GM03348 (cell line): ENCODE measurements at places on chromosomes 12 and 14.

DNA sequence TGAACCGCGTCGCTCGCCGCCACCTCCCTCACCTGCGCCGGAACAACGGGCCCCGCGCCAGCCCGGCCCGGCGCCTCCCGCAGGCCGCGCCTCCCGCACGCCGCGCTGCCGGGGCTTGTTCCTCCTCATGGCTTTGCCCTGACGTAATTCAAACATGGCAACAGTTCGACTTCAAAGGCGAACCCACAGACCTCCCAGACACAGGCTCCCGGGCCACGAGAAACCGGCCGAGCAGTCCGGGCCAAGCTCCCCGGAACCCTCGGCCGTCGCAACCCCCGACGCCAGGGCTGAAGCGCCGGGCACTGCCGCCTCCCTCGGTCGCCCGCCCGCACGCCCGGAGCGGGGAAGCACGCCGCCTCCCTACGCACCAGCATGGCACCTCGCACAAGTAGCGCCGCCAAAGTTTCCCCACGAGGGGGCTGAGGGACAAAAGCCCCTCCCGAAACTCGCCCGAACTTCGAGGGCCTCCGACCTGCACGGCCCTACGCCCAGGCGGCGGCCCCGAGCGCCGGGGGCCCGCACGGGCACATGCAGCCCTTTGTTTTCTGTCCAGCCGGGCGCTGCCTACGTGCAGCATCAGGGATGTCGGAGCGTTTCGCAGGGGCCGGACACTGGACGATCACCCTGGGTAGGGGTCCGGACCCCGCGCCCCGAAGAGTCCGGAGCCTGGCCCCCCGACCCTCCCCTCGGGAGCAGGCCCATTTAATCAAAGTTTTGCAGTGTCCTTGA lies 1.7 kb downstream of the SINHCAF start:
- peak; percentile 83 for DNase-seq

DNA sequence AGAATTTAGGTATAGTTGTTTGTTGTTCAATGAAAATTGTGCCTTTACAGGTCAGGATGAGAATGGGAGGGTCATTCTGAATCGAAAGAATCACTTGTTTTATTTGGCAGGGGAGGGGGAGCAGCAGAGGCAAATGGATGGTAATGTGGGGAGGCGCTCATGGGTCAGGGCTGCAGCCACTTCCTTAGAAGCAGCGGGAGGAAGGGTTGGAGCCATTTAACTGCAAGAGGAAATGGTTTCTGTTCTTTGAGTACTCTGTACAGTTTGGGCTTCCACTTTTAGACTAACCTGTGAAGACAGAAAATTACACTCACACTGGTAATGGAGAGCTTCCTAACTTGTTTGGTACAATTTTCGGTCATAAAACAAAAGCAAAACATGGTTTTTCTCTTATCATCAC lies 57.2 kb downstream of the PIWIL1 start:
- DNase-seq: no peak

DNA sequence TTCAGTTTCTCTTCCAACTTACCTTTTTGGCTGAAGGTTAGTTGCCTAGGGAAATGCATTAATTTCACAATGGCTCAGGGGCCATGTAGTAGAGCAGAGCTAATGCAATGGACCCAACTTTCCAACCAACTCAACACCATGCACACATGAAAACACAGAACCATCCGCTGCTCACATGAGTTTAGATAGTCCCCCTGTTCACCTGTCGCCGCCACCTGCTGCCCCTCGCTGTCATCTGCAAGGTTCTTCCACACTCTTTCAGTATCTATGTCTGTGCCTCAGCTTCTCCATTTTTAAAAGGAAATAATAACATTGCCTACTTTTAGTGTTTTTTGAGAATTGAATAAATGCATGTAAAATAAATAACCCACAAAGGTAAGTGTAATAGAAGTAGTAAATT lies 585.6 kb downstream of the ETNK1 start:
- DNase-seq: no peak

DNA sequence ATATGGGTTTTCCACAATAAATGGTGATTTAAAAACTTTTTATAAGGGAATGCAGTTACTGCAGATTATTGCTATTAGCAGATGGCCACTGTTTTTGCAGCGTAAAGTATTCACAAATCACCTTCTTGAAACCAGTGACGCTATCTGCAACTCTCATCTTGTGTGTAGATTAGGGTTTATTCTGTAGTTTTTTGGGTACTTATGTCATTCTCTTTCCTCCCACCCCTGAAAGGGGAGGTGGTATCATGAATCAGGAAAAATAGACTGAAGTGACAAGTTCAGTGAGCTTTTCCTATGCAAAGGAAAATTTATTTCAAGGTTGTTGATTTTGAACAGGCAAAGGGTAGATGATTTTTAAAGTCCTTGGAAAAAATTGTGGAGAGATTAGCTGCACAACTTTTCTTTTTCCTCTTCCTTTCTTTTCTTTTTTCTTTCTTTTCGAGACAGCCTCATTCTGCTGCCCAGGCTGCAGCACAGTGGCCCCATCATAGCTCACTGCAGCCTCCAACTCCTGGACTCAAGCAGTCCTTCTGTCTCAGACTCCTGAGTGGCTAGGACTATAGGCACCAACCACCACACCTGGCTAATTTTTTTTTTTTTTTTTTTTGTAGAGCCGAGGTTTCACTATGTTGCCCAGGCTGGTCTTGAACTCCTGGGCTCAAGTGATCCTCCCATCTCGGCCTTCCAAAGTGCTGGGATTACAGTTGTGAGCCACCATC lies 1.6 kb downstream of the FRS2 start:
- DNase-seq: no peak

- DNase-seq: peak; percentile 36
Observed at GRCh38 chr14:29637411-29637810, 290.2 kb downstream of the PRKD1 start.

GRCh38 chr12:44777044-44777443 lies 99.1 kb downstream of the NELL2 start:
- no peak for DNase-seq

DNA sequence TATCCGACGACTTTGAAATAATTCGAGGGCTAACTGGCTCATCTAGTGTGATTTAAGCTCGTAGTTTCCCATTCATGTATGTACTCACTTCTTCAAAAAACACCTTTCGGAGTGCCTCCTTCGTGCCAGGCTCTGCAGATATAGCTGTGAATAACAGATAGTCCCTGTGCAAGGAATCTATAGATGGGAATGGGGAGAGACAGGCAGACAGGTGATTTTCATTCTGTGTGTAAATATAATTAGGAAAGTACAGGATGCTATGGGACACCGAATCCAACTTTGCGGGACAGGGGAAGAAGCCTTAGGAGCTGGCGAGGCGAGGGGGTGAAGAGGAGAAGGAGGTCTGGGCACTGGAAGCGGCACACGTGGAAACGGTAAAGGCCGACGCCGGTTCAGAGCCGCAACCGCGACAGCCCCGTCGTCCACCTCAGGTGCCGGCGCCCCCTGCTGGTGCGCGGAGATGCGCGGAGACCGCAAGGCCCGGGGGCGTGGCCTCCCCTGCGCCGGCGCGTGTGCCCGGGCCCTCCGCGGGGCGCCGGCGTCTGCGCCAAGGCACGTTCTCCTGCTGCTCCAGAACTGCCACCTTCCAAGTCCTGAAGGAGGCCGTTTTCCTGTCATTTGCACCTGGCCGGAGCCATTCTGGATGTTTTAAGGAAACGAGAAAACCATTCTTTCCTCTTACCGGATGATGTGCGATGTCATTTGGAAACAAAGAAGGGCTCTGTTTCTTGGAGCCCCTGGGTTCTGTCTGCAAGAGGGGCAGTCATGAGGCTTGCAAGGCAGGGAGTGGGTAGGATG lies 18.0 kb upstream of the CACNA1C start:
- peak; percentile 96 for DNase-seq

DNA sequence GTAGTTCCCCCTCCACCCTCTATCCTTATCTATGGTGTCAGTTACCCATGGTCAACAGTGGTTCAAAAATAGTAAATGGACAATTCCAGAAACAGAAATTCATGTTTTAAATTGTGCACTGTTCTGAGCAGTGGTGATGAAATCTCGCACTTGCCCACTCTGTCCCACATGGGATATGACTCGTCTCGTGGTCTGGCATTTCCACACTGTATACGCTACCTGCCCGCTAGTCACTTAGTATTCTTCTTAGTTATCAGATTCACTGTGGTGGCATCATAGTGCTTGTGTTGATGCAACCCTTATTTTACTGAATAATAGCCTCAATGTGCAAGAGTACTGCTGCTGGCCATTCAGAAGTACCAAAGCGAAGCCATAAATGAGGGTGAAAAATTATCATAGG lies 507.0 kb downstream of the SNAPC1 start:
- no peak for DNase-seq

DNA sequence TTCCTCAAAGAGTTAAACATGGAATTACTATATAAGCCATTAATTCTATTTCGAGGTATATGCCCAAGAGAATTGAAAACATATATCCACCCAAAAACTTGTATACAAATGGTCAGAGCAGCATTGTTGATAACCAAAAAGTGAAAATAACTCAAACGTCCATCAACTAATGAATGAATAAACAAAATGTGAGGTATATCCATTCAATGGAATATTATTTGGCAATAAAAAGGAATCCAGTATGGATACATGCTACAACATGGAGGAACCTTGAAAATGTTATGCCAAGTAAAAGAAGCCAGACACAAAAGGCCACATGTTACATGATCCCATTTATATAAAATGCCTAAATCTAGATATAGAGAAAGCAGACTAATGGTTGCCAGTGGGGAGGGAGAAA lies 36.0 kb downstream of the SLC25A47 start:
- no peak for DNase-seq

- peak; percentile 90 for DNase-seq
Observed at GRCh38 chr14:23056145-23056955, 970 bp downstream of the CDH24 start.

DNA sequence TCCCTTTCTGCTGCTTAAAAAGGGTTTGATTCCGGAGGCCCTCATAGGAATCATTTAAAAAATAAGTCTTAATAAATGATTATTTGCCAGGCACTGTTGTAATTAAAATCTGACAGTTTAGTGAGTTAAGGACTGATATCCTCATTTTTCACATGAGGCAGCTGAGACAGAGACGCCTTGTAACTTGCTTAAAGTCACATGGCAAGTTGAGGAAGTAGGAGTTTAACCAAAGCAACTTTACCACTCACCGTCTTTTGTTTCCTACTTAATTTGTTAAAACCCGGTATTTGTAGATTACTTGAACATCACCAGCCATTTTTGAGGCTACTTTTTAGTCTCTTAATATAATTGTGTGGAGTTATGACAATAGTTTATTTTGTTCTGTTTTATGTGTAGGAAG lies 2.4 kb downstream of the TIGAR start:
- no peak for DNase-seq

DNA sequence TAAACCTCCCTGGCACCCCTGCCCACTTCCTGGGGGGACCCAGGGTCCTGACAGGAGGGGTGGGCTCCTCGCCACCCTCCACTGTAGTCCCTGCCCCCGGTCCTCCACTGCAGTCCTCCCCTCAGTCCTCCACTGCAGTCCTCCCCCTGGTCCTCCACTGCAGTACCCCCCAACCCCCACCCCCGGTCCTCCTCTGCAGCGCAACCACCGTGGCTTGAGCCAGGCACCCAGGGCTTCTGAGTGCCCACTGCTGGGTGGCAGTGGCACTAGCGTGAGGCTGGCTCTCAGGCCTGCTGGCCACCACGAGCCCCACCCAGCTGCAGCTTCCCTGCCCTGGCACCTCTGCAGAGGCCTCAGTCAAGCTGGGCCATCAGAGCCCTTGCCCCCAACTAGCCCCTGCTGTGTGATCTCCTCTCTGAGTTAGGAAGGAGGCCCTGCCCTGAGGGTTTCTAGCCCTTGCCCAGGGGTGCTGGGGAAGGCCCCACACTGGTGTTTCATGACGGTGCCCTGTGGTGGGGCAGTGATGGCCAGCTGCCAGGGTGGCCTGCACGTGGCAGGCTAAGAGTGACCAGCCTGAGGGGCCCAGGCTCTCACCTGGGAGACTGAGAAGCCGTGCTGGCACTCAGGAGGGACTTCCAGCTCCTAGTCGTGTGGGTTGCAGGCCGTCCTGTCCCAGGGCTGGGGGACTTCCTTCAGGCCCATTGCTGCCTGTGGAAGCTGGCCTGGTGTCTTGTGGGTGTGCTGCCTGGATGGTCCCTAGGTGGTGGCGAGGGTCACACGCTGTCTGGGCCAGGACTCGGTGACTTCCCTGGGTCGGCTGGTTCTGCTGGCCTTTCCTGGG lies 9.7 kb downstream of the CEP170B start:
- no peak for DNase-seq

GRCh38 chr14:63032641-63033040 lies 12.6 kb downstream of the KCNH5 start:
- no peak for DNase-seq

GRCh38 chr12:94872671-94872970 lies 130.9 kb downstream of the NDUFA12 start:
- no peak for DNase-seq

DNA sequence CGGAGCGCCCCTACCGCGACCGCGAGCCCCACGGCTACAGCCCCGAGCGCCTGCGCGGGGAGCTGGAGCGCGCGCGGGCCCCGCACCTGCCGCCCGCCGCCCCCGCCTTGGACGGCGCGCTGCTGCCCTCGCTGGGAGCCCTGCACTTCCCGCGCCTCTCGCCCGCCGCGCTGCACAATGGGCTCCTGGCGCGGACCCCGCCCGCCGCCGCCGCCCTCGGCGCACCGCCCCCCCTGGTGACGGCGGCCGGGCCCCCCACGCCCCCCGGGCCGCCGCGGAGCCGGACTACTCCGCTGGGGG lies 27.0 kb downstream of the LRCOL1 start:
- no peak for DNase-seq

GRCh38 chr12:532908-533565 lies 73.3 kb downstream of the B4GALNT3 start:
- peak; percentile 92 for DNase-seq

DNA sequence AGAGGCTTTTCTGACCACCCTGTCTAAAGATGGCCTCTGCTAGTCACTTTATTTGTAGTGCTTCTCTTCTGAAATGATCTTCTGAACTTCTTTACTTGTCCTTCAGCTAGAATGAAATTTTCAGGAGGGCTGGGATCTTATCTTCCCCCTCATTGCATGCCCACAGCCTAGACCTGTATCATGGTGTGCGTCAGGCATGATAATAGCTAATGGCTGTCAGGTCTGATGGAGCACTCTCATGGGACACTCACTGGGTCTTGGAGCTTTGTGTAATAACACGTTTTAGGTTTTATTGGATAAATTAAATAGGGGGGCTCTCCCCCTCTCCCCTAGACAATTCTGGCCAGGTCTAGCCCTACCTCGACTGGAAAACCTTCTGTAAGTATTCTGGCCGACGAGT lies 97.1 kb upstream of the NRXN3 start:
- no peak for DNase-seq

DNA sequence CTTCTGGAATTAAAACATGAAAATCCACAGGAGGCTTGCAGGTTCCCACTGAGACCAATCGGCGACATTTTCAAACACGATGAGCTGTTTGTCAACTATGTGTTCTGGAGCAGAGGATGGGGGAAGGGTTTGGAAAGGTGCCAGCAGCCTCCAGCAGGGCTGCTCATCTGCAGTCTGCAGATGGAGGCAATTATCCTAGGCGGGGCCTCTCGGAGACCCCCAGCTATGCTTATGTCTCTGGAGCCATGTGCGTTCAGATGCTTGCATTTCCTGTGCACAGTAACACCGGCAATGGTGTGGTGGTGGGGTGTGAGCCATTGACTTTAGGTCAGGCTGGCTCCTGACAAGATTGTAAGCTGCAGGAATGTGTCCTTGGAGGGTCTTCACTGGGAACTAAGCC lies 51.7 kb downstream of the RPH3A start:
- no peak for DNase-seq
